ENCODE measurements at places on chromosomes 1 and 21.

- peak; percentile 92 for DNase-seq
These were observed 22.3 kb upstream of the TMEM222 start for GRCh38 chr1:27299385-27300271.

DNA sequence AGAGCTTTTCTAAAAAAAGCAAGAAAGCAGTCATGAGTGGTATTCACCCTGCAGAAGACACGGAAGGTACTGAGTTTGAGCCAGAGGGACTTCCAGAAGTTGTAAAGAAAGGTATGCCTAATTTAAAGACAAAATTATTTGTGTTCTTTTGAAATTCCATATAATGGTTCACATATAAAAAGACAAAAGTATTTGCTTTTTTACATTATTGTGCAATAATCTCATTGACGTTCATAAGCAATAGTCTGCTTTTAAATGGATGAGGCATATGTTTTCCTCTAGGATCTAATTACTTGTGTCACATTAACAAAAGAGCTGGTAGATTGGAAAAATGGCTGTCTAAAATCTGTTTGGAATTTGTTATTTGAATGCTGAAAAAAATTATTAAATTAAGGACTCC, 54.3 kb downstream of the CENPF start:
- DNase-seq, result no peak

- DNase-seq, result no peak
These were observed 5.5 kb downstream of the TLR5 start for GRCh38 chr1:223137455-223138085.

DNA sequence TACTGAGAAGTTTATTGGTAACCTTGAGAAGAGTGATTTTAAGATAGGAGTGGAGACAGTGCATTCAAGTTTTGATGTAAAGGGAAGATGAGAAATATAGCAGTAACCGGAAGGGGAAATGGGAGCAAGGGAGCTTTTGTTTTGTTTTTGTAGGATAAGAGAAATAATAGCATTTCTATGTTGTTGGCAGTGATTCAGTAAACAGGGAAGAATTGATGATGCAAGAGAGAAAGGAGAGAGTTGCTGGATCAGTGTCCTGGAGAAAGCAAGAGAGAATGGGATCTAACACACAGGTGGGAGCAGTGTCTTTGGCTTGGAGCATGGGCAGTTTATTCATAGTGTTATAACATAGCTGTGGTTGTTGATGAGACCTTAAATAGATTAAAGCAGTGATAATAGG, 56.4 kb downstream of the OSBPL9 start:
- no peak for DNase-seq

- no peak for DNase-seq
These were observed 35.4 kb downstream of the CLCA1 start for GRCh38 chr1:86504137-86504479.

DNA sequence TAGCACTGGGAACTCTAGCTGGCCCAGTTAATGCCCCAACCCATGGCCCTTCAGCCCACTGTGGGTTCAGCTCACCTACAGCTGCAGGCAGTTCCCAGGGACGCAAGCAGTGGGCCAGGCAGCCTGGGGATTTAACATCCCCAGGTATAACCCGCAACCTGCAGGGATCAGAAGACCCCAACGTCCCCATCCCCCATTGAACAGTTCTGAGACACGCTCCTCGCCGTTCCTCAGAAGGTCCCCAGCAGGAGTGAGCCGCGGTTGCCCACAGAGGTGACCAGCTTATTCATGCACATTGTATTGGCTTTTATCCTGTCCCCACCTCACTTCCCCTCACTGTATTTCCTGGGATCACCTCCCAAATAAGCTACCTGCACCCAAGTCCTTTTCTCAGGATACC, 5.0 kb upstream of the MATN1 start:
- no peak for DNase-seq

- no peak for DNase-seq
These were observed 394.3 kb downstream of the KCNH1 start for GRCh38 chr1:210739627-210740026.

DNA sequence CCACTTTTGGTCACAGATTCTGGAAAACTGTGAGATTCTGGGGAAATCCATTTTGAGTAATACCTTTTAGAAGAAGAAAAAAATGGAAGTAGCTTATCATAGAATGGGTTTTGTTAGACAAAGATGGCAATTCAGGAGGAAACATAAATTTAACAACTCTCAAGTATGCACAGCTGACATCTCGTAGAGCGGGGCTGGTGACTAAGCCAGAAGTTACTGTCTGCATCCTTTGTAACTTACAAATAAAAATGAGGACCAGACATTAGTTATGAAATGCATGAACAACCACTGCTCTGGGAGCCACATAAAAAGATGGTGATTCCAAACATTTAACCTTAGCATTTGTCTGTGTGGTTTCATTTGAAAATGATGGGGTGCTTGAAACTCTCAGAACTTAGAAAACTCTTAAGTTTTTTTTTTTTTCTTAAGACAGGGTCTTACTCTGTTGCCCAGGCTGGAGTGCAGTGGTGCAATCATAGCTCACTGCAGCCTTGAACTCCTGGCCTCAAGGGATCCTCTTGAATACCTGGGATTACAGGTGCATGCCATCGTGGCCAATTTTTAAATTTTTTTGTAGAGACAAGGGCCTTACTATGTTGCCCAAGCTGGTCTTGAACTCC, 49.2 kb upstream of the ATP5PO start:
- DNase-seq, result no peak

DNA sequence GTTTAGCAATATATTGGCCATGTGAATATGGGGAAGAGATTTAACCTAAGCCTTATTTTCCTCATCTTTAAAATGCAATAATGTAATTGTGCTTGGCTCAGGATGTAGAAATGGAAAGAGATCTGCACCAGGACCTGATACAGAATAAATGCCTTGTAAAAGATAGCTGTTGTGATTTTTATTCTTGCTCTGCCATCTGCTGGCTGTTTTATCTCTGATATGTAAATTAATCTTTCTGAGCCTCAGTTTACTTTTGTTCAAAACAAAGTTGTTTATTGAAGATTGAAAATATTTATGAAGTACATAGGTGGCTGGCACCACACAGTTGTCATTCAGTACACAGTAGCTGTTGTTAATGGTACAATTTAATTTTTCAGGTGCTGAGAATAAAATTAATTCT, 21.9 kb downstream of the ZYG11B start:
- DNase-seq, result no peak

DNA sequence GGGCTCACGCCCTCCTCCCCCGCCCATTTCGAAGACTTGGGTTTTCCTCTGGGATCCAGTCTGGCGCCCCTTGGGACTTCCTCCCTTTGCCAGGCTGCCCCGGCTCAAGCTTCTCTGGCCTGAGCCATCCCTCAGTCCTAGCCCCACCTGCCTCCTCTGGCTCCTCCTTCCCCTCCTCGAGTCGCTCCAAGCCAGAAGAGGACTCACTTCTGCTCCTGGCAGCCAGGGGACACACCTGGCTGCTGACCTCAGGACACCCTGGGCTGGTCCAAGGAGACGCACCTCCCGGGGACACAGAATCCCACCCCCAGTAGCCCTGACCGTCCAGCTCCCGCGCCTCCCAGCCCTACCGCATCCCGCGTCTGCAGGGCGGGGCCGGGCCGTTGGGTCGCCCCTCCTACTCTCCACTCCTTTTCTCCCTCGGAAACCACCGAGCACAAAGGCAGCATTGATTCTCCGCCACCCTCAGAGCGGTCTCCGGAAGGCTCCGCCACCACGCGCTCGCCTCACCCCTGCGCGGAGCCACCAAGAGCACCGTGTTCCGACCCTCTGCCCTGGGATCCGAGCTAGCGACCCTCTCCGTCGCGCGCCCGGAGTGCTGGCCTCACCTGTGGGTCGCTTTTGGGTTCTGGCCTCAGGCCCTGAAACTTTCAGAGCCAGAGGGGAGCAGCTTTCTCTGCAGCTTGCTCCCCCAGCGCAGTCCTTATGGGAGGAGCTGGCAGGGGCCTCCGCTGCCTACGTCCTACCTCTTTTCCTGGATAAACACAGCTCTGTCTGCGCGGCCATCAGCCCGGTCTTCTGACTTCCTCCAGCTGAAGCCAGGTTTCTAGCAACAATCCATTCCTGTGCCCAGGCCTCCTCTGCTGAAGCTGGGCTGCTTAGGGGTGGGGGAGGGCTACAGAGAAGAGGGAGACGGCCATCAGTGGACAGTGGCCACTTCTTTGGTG, at the start of gene C2CD4D:
Gene C2CD4D, minus strand, starts transcription at position 364 of the 947 bp plus-strand sequence. CDS start 831 bp downstream, outside the sequence.
- no peak for DNase-seq

DNA sequence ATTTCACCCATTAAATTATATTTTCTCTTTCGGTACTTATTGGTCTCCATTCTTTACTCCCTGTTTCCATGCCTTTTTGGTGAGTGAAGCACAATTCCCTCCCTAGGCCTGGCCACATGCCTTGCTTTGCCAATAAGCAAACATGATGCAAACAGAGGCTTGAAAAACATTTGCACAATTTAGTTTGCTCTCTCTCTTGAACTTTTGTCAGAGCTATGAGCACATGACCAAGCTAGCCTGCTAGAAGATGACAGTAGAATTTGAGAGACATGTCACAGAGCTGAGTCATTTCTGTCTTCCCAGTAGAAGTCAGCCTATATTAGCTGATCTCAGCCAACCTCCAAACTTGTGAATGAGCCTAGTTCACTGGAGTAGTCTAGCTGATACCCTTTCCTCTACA, 24.6 kb downstream of the ANGPTL3 start:
- DNase-seq, result peak; percentile 50

- DNase-seq, result no peak
These were observed 31.5 kb upstream of the CLIC4 start for GRCh38 chr1:24713736-24714135.

GRCh38 chr1:202752774-202753173, 42.5 kb upstream of the SYT2 start:
- no peak for DNase-seq

DNA sequence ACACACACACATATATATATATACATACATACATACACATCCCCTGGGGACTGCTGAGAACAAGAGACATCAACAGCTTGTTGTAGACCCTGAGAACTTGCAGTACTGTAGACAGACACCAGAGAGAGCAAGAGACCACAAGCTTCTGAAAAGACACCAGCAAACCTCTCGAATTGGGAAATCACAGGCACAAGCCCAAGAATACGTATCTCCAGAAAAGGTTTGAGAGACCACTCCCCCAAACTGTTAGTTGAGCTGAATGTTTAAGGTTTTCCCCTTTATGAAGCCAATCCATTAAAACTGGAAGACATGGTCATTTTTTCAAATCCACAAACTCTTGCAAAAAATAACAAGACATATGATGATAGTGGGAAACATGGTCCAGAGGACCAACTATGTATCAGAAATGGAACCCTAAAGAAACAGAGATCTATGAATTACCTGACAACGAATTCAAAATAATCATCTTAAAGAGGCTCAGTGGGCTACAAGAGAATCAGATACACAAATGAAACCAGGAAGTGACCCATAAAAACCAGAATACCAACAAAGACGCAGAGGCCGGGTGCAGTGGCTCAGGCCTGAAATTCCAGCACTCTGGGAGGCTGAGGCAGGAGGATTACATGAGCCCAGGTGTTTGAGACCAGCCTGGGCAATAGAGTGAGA, 45.1 kb downstream of the SLC2A1 start:
- DNase-seq, result peak; percentile 67

- no peak for DNase-seq
These were observed 4.1 kb upstream of the TTLL10 start for GRCh38 chr1:1169429-1170214.

GRCh38 chr1:30909365-30910068, 959 bp upstream of the SDC3 start:
- no peak for DNase-seq

- DNase-seq, result no peak
These were observed 42.8 kb downstream of the SHCBP1L start for GRCh38 chr1:182910143-182910542.

DNA sequence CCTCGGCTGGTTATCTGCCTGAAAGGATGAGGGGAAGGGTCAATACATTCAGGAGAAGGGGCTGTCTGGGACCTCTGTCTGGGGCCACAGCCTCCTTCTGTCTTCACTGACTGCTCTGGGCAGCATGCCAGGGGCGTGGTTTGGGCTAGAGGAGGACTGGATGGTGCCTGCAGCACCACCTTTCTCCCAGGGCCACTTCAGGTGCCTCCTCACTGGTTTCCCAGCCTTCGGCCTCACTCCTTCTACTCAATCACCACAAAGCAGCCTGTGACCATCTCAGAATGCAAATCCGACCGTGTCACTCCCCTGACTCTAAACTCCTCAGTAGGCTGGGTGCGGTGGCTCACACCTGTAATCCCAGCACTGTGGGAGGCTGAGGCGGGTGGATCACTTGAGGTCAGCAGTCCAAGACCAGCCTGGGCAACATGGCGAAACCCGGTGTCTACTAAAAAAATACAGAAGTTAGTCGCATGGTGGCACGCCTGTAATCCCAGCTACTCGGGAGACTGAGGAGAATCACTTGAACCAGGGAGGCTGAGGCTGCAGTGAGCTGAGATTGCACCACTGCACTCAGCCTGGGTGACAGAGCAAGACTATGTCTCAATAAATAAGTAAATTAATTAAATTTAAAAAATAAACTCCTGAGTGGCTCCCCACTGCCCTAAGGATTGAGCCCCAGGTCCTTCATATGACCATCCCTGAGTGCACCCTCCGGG, 50.1 kb upstream of the ECE1 start:
- no peak for DNase-seq

DNA sequence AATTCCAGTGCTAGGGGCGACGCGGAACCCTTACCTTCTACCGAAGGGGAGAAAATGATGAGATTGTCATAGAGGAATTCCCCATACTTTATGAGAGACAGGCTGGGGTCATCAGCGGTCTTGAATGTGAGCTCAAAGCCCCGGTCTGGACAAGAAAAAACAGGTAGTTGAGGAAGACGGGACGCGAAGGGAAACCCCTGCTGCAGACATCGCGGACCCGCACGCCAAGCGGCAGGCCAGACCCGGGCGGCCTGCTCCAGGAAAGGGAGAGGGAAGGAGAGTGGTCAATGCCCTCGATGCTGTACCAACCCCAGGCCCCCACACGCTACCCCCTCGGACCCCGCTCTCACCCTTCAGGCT, 342 bp downstream of the DDOST start:
- DNase-seq, result no peak

DNA sequence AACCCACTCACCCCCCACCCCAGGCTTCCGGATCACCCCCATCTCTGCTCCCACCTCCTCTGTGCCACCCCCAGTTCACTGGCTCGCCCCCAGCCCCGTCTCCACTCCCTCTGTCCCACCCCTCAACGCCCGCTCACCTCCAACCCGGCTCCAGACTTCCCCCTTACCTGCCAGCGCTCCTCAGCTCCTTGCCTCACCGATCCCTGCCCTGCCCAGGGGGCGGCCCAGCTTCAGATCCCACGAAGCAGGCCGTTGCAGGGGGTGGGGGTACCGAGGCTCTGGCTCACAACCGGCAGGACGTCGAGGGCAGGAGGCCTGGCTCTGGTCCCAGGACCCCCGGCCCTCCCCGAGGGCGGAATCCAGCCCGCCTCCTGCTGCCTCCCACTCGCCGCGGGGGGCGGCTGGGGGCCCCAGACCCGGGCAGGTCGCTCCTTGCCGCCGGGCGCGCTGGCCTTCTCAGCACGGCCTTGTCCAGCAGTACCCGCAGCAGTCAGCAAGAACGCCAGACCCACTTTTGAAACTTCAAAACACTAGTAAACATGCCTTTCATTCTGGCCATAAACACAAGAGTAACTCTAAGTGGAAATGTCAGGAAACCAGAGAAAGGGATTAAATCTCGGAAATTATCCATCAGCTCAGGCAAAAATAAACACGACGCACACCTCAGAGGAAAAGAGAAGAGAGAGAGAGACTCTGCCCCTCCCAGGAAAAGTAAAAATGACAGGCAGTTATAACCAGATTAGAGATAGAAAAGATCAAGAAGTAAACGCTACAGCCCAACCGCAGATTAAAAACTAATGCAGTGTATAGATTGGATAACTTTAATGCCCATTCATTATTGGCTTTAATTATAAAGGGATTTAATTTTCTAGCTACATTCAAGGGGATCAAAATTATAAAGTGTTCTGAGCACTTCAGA, 1.0 kb upstream of the FAM89A start:
- no peak for DNase-seq
